ENCODE measurements at places on chromosomes 7 and 10. TPM values are rescaled to one million over a fixed set of nuclear protein-coding genes. Genes with fewer than 3 reads are reported as not detected.

- no peak overlapping the region for H3K27ac ChIP-seq
- no peak overlapping the region for H3K4me3 ChIP-seq
- H3K27me3 ChIP-seq, result no peaks in the 10 kb centered on the region
- H3K4me1 ChIP-seq, result no peaks in the 10 kb centered on the region
Observed at GRCh38 chr7:125480762-125481161, 551.1 kb upstream of the POT1 start.

DNA sequence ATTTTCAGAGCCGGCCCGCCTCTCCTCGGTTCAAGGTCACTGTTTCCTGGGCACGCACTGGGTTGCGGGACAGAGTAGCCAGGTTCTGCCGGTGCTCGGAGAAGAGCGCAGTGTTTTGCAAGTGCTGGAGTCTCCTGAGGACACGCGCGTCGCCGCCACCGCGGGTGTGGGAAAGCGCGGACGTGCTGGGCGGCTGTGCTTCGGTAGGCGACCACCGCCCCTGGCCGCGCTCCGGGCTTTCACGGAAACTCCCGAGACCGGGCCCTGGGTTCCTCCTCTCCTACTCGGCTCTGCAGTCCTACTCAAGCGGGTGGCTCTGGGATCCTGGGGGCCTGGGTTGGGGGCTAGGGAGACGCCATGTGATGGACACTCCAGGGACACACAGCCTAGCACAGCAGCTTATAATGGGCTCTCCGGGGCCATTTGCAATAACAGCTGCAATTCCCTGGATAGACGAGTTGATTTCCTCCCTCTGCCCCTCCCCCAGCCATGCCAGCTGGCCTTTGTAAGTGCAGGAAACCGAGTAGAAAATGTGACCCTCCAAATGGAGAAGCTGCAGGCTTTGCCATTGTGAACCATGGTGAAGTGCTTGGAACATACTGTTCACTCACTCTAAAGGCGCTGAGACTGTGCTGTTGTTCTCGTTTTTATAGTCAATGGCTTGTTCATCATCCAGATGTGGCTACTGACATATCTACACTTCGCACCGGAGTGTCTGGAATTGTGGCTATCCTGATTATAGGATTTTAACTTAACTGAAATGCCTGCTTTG is 2.1 kb downstream of the FRAT1 start:
- peaks cover 12% of the 10 kb centered on the region for H3K27me3 ChIP-seq
- peaks cover 7% of the 10 kb centered on the region for H3K4me1 ChIP-seq
- H3K27ac ChIP-seq, result no peak overlapping the region
- H3K36me3 ChIP-seq, result no peaks in the 10 kb centered on the region
- DNase-seq, result no peak

DNA sequence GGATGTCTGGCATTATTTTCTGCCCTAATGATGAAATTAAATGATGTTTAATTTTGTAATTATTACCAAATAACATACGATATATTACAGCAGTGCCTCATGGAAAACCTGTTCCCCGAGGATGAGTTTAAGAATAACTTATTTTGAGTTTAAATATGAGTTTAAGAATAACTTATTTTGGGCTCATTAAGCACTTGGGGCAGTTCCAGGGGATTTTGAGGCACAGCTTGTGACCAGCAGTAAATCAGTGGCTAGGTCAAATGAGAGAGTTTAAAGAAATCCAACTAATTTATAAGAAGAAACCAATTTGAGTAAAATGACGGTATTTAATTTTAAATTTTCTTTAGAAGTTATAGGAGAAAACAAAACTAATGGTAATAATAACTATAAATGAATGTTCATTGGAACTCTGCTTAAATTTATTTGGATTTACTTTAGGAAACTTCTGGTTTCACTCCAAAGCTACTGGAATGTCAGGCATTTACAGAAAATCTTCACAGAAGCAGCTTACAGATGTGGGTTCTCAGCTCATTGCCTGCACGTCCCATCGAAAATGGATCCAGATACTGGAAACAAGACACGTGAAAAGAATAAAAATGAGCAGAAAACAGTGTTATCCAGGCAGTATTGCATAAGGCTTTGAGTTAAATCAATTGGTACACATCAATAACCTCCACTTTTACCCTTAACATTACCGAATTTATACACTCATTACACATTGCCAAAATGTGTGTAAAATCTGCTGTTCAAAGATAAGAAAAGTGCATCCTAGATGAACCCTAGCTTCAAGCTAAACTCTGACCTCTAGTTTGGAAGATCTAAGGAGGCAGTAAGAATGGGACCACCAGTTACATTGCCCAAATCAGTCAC is 784.5 kb upstream of the IGFBP3 start:
- DNase-seq, result no peak
- no peaks in the 10 kb centered on the region for H3K36me3 ChIP-seq
- H3K4me1 ChIP-seq, result no peaks in the 10 kb centered on the region
- no peaks in the 10 kb centered on the region for H3K27me3 ChIP-seq
- no peak overlapping the region for H3K27ac ChIP-seq

DNA sequence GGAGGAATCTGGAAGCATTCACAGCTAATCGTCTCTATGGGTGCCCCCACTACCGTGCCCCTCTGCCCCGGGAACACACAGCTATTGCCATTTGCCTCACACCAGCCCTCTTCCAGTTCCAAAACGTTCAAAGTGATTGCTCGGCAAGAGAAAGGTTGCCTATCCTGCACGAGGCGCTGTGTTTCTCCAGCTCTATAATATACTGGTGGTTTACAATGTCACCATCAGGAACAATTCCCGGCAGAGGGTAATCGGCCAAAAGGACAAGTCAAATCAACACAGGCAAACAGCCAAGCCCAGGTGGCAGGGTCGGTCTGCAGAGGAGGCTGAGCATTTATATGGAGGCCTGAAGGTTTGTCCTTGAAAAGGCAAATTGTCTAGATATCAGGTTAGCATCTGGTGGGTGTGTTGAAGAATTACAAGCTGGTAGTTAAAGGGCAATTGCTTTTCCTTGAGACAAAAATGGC is 29.2 kb upstream of the TNS3 start:
- no peak overlapping the region for H3K4me3 ChIP-seq
- H3K27ac ChIP-seq, result no peak overlapping the region
- DNase-seq, result no peak
- no peaks in the 10 kb centered on the region for H3K36me3 ChIP-seq

GRCh38 chr7:149735181-149735602 is 38.2 kb downstream of the ZNF467 start:
- no peaks in the 10 kb centered on the region for H3K4me1 ChIP-seq
- peaks cover 2% of the 10 kb centered on the region for H3K36me3 ChIP-seq
- no peak overlapping the region for H3K27ac ChIP-seq
- no peaks in the 10 kb centered on the region for H3K27me3 ChIP-seq
- DNase-seq, result no peak

- DNase-seq, result no peak
- H3K4me1 ChIP-seq, result no peaks in the 10 kb centered on the region
- H3K27ac ChIP-seq, result no peak overlapping the region
Observed at GRCh38 chr7:11239316-11239715, 265.6 kb downstream of the PHF14 start.

GRCh38 chr10:33064706-33065105 is 106.7 kb upstream of the ITGB1 start:
- H3K4me3 ChIP-seq, result no peak overlapping the region
- no peaks in the 10 kb centered on the region for H3K36me3 ChIP-seq
- H3K4me1 ChIP-seq, result no peaks in the 10 kb centered on the region
- no peak for DNase-seq
- no peaks in the 10 kb centered on the region for H3K27me3 ChIP-seq

DNA sequence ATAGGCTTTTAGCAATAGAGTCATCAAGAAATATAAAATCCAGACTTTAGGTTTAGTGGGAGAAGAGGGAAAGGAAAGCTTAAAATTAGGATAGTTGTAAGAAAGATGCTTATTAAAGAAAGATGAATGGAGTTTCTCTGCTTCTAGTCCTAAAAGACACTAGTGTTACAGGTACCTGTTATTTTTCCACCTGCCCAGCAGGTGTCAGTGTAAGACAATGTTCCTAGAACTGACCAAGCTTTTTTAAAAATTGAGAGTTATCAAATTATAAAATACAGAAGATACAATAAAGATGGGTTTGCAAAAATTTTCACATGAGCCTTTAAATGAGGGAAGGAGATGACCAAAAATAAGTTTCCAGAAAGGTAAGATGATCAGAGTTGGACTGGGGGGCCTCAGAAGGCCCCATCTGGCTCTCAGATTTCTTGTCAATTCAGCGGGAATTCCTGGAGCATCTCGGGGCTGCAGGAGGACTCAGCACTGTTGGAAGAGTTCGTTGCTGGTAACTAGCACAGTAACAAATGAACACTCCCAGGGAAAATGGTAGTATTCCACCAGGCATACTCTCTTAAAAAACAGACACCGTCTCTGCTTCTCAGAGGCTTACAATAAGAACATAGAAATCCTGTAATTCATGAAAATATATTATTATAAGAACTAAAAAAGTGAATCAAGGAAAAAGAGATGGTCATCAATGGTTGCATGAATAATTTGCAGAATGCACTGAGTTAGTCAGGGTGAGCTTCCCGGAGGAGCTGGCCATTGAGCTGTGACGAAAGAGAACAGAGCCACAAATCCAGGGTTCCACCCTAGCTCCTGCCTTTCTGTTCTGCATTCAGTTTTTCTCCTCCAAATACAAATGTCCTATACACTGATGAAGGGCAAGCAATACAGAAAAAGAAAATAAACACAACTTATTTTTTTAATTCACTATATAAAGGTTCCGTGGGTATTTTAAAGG is 71.8 kb upstream of the PIK3CG start:
- H3K4me1 ChIP-seq, result peaks cover 11% of the 10 kb centered on the region
- no peaks in the 10 kb centered on the region for H3K36me3 ChIP-seq
- no peak overlapping the region for H3K4me3 ChIP-seq
- H3K27me3 ChIP-seq, result no peaks in the 10 kb centered on the region
- no peak for DNase-seq

DNA sequence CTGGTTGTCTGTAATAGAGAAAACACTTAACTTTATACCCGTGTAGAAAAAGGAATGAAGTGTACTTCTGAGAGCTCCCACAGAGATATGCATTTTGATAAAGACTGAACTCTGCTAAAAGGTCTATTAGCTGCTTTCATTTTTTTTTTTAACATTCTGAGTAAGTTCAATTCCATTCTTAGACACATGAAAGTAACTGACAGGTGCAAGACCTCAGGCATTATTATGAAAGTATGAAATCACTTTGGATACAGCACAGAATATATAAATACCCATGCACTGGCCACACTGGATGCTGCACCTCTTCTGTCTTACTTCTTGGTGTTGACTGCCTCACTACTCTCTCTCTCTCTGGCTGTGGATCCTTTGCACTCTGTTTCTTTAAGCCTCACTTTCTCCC is 46.2 kb downstream of the VWDE start:
- no peaks in the 10 kb centered on the region for H3K36me3 ChIP-seq
- no peaks in the 10 kb centered on the region for H3K27me3 ChIP-seq
- H3K27ac ChIP-seq, result no peak overlapping the region
- no peak for DNase-seq
- no peaks in the 10 kb centered on the region for H3K4me1 ChIP-seq

GRCh38 chr10:72736176-72736827 is 44.4 kb downstream of the MCU start:
- H3K4me1 ChIP-seq, result no peaks in the 10 kb centered on the region
- no peak overlapping the region for H3K4me3 ChIP-seq
- H3K27ac ChIP-seq, result no peak overlapping the region
- no peaks in the 10 kb centered on the region for H3K27me3 ChIP-seq
- no peaks in the 10 kb centered on the region for H3K36me3 ChIP-seq

DNA sequence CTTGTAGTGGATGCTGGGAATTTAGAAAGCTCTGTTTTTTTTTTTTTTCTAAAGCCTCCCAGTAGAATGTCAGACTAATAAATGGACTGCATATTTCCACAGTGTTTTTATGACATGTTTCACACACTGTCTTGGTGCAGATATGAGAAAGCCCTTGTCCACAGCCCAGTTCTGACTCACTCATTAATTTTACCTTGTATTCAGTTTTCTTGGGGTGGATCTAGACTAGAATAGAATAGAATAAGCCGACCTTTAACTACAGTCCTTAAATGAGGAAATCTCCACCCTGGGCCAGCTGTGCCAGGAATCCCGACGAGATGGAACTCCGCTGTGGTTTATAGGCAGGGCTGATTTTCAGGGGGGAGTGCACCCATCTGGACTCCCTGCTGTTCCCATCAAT is 274.7 kb downstream of the NRG3 start:
- H3K27ac ChIP-seq, result no peak overlapping the region
- no peak overlapping the region for H3K4me3 ChIP-seq
- H3K36me3 ChIP-seq, result no peaks in the 10 kb centered on the region
- no peaks in the 10 kb centered on the region for H3K4me1 ChIP-seq
- no peak for DNase-seq

- H3K4me1 ChIP-seq, result no peaks in the 10 kb centered on the region
- H3K27ac ChIP-seq, result no peak overlapping the region
- H3K27me3 ChIP-seq, result no peaks in the 10 kb centered on the region
Observed at GRCh38 chr7:118214833-118215182, 9.7 kb upstream of the ANKRD7 start.

- no peaks in the 10 kb centered on the region for H3K27me3 ChIP-seq
- no peak overlapping the region for H3K4me3 ChIP-seq
- no peaks in the 10 kb centered on the region for H3K4me1 ChIP-seq
- no peaks in the 10 kb centered on the region for H3K36me3 ChIP-seq
- DNase-seq, result no peak
- H3K27ac ChIP-seq, result no peak overlapping the region
Observed at GRCh38 chr10:51344371-51344770, 270.1 kb downstream of the PRKG1 start.

DNA sequence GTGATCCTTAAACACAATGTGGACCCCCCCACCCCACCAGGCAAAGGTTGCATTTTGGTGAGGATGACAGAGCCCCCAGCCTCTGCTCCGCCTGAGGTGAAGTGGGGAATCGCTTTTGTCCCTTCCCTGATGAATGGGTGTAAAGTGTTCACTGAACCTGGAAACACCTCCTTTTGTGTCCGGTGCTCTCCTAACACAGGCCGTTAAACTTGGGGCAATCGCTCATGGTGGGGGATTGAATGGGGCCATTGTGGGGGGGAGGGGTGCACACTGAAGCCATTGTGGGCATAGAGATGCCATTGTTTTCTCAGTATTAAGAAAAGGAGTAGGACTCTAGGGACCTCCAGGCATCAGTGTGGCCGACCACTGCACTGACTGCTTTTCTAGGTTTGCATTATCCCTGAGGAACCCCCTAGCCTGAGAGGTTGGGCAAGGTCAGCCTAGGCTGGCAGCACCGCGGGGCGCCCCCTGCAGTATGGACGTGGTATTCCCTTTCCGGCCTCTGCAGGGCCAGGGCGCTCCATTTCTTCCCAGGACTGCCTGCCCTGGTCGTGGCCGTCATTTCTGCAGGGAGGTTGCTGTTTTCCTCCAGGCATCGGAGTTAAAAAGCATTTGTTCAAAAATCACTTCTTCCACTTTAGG is 158.3 kb downstream of the TCF7L2 start:
- no peak for DNase-seq
- no peak overlapping the region for H3K27ac ChIP-seq
- H3K4me3 ChIP-seq, result no peak overlapping the region

GRCh38 chr10:68235581-68235980 is 3.7 kb upstream of the ATOH7 start:
- H3K4me3 ChIP-seq, result no peak overlapping the region
- H3K36me3 ChIP-seq, result no peaks in the 10 kb centered on the region
- H3K4me1 ChIP-seq, result peaks cover 5% of the 10 kb centered on the region
- no peak for DNase-seq
- peaks cover 4% of the 10 kb centered on the region for H3K27me3 ChIP-seq

Gene TRPV5
- not detected for total RNA-seq

Gene LIPF
- not detected for total RNA-seq

Gene CADPS2
- total RNA-seq, result 0.53 TPM

Gene C10orf62
- not detected for total RNA-seq

Gene CHAT
- not detected for total RNA-seq

Gene SPDYE2
- total RNA-seq, result not detected

Gene SEMA4G
- 0.19 TPM for total RNA-seq
